ENCODE measurements at places on chromosomes 7 and 10.

- no peak for DNase-seq
Observed at GRCh38 chr7:47796347-47796746, 151.9 kb downstream of the PKD1L1 start.

- no peak for DNase-seq
Observed at GRCh38 chr10:61139592-61139953, 195.6 kb upstream of the RHOBTB1 start.

DNA sequence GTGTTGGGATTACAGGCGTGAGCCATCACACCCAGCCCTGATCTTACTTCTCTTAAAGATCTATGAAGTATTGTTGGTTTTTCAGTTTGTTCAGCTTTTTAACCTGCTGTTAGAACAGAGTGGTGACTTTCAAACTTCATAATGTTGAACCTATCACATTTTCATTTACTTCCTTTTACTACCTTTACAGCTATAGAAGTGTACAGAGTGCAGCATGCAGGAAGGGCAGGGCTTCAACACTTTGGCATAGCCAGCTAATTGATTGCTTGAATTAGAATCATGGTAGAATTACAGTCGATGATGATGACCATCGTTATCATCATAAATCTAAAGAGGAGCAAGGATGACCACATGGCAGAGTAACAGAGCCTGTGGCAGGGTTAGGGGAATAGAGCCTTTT lies 55.5 kb downstream of the AOAH start:
- DNase-seq, result no peak

DNA sequence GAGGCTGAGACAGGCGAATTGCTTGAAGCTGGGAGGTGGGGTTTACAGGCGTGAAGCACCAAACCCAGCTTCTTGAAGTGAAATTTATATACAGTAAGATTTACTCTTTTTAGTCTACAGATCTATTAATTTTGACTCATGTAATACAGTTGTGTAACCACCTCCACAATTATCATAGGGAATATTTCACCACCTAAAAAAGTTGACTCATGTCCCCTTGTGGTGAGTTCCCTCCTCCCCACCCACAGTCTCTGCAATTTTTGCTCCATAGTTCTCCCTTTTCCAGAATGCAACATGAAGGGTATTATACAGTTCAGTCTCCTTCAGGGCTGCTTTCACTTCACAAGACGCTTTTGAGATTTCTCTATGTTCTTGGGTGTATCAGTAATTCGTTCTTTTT lies 156.8 kb downstream of the FAM107B start:
- no peak for DNase-seq

All from activated CD4-positive, alpha-beta memory T cell treated with anti-CD3 and anti-CD28 coated beads for 36 hours (primary cell).